ENCODE measurements at places on chromosomes 12 and 14.

GRCh38 chr12:58750484-58750883, 169.8 kb downstream of the LRIG3 start:
- H3K4me3 ChIP-seq = no peak overlapping the region
- H3K27ac ChIP-seq = no peak overlapping the region
- no peaks in the 10 kb centered on the region for H3K27me3 ChIP-seq
- H3K4me1 ChIP-seq = no peaks in the 10 kb centered on the region
- H3K36me3 ChIP-seq = no peaks in the 10 kb centered on the region

DNA sequence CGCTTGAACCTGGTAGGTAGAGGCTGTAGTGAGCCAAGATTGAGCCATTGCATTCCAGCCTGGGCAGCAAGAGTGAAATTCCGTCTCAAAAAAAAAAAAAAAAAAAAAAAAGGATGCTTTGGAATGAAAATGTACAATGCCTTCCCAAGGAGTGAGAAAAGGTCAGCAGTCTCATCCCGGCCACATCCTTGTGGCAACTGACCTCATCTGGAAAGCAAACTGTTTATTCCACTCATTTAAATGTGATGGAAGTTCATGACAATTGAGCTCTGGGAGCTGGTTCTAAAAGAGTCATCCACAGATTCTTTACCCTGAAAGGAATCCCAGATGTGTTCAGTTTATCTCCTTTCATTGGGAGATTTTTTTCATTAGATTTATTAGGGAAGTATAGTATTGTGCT, 19.4 kb upstream of the LIMA1 start:
- H3K4me1 ChIP-seq = no peaks in the 10 kb centered on the region
- no peaks in the 10 kb centered on the region for H3K36me3 ChIP-seq
- DNase-seq = no peak

GRCh38 chr14:71651228-71651627, 281.0 kb upstream of the RGS6 start:
- H3K27me3 ChIP-seq = no peaks in the 10 kb centered on the region
- no peak overlapping the region for H3K4me3 ChIP-seq
- no peak for DNase-seq
- no peaks in the 10 kb centered on the region for H3K4me1 ChIP-seq
- peaks cover 42% of the 10 kb centered on the region for H3K36me3 ChIP-seq

DNA sequence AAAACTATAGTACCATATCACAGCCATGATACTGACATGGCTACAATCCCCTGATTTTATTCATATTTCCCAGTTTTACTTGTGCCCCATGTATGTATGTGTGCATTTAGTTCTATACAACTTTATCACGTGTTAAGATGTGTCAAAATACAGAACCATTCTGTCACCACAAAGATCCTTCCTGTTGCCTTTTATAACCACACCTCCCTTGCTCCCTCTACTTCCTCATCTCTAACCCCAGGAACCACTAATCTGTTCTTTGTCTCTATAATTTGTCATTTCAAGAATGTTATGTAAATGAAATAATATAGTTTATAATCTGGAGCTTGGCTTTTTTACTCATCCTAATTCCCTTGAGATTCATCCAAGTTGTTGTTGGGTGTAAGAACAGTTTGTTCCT, 358.4 kb downstream of the DPF3 start:
- peaks cover 27% of the 10 kb centered on the region for H3K36me3 ChIP-seq
- peak overlapping the region; percentile 67 for H3K4me3 ChIP-seq
- peaks cover 7% of the 10 kb centered on the region for H3K27me3 ChIP-seq
- H3K27ac ChIP-seq = peak overlapping the region; percentile 27
- peaks cover 56% of the 10 kb centered on the region for H3K4me1 ChIP-seq

DNA sequence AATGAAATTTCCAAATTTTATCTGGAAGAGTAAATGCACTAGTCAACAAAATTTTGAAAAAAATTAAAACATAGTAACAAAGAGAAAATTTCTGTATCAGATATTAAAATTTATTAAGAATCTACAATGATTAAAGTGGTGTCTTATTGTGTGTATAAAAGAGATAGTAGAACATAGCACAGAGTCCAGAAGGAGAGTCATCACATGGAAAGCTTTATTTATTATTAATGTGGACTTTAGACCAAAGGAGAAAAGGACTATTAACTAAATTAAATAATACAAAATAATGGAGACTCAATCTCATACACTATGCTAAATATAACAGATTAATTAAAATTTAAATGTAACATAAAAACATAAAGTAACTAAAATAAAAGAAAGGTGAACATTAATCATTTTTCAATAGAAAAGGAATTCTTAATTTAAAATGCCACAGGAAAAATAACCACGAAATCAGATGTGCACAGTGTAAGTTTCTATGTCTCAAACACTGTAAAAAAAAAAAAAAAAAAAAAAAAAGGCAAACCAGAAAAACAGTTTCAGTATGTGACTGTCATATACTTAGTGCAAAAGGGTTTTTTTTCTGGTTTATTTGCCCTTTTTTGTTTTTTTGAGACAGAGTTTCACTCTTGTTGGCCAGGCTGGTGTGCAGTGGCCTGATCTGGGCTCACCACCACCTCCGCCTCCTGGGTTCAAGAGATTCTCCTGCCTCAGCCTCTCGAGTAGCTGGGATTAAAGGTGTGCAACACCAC, 95.4 kb downstream of the MYF5 start:
- H3K27ac ChIP-seq = no peak overlapping the region
- no peaks in the 10 kb centered on the region for H3K4me1 ChIP-seq
- no peaks in the 10 kb centered on the region for H3K27me3 ChIP-seq
- H3K4me3 ChIP-seq = no peak overlapping the region
- no peaks in the 10 kb centered on the region for H3K36me3 ChIP-seq

DNA sequence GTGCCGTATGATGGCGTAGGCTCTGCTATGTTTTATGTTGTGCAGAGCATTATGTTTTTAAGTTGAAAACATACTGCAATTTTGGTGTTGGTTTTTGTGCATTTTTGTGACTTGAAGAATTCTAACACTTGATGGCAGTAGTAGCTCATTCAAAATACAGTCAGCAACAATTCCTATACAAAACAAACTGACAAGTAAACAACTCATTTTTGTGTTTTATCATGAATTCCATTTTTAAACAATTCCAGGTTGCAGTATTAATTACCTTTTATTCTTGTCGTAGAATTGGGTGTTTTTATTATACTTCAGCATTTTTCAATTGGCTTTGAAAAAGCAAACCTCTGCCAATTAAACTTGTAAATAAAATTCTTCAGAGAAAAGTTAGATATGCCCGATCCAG, 4.1 kb upstream of the CCER1 start:
- no peak overlapping the region for H3K4me3 ChIP-seq
- DNase-seq = no peak
- H3K4me1 ChIP-seq = no peaks in the 10 kb centered on the region

GRCh38 chr14:68820119-68820518, 27.3 kb upstream of the ZFP36L1 start:
- no peak for DNase-seq
- H3K4me3 ChIP-seq = peak overlapping the region; percentile 44

GRCh38 chr14:68576496-68577244, 216.2 kb downstream of the ZFP36L1 start:
- no peak for DNase-seq
- H3K4me1 ChIP-seq = no peaks in the 10 kb centered on the region
- no peak overlapping the region for H3K4me3 ChIP-seq
- no peaks in the 10 kb centered on the region for H3K27me3 ChIP-seq
- H3K36me3 ChIP-seq = no peaks in the 10 kb centered on the region
- no peak overlapping the region for H3K27ac ChIP-seq

- no peak overlapping the region for H3K4me3 ChIP-seq
- DNase-seq = no peak
- H3K27me3 ChIP-seq = no peaks in the 10 kb centered on the region
- no peaks in the 10 kb centered on the region for H3K4me1 ChIP-seq
These were observed 271.2 kb downstream of the EGLN3 start for GRCh38 chr14:33679461-33680225.

GRCh38 chr14:75770635-75771034, 109.6 kb downstream of the TTLL5 start:
- H3K36me3 ChIP-seq = peaks cover 8% of the 10 kb centered on the region
- no peak overlapping the region for H3K4me3 ChIP-seq
- no peak for DNase-seq

DNA sequence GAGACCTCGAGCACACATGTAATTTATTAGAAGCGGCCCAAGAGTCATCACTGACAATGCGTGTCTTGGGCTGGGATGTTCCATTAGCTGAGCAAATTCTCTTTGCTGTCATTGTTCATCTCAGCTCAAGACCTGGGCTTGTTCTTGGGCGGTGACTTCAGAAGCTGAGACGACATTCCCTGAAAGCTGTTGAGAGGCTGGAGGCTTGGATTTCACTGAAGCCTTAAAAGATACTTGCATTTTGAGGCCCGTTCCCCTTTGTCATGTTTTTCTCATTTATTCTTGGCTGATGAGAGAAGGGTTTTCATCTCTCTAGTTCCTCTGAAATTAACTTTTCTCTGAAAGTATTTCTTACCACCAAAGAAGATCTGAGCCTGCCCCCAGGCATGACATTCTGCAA, 16.6 kb upstream of the SUSD6 start:
- H3K27me3 ChIP-seq = no peaks in the 10 kb centered on the region
- H3K27ac ChIP-seq = no peak overlapping the region
- H3K36me3 ChIP-seq = no peaks in the 10 kb centered on the region
- H3K4me1 ChIP-seq = no peaks in the 10 kb centered on the region
- DNase-seq = no peak

GRCh38 chr14:97178781-97179180, 381.6 kb downstream of the VRK1 start:
- H3K27me3 ChIP-seq = peaks cover 13% of the 10 kb centered on the region
- H3K27ac ChIP-seq = peak overlapping the region; percentile 17
- peaks cover 26% of the 10 kb centered on the region for H3K4me1 ChIP-seq
- no peak for DNase-seq

DNA sequence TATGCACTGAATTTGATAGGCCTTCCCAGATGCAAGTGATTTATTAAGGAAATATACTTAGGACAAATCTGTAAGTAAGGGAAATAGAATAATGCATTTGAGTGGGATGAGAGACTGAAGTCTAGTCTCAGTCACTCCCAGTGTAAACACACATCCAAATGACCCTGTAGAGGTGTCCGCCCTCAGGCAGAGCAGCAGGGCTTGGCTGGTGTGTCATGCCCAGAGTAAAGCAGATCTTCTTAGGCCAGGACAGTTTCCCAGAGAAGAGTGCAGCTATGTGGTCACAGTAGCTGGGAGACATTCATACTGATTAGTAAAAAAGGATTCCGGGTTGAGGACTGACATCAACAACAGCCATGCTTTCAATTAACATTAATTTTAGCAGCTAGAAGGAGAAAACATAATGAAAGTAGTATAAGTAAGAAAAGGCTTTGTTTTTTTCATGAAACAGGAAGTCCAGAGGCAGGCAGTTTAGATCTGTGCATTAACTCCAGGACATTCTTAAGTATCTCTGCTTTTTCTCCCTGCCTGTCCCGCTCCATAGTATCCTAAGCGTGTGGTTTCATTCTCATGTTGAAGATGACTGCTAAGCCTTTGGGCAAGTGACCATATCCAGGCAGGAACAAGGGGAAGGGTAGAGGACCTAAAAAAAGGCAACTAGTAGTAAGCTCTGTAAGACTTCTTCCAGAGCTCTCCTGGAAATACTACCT, 35.7 kb downstream of the CNTN1 start:
- DNase-seq = no peak
- no peaks in the 10 kb centered on the region for H3K4me1 ChIP-seq
- H3K36me3 ChIP-seq = no peaks in the 10 kb centered on the region
- H3K27me3 ChIP-seq = no peaks in the 10 kb centered on the region

GRCh38 chr14:90490720-90491050, 93.9 kb downstream of the CALM1 start:
- no peaks in the 10 kb centered on the region for H3K36me3 ChIP-seq
- no peak overlapping the region for H3K27ac ChIP-seq
- no peak overlapping the region for H3K4me3 ChIP-seq
- no peak for DNase-seq
- peaks cover 8% of the 10 kb centered on the region for H3K27me3 ChIP-seq
- no peaks in the 10 kb centered on the region for H3K4me1 ChIP-seq

- H3K4me3 ChIP-seq = no peak overlapping the region
- H3K27me3 ChIP-seq = no peaks in the 10 kb centered on the region
- no peaks in the 10 kb centered on the region for H3K4me1 ChIP-seq
These were observed 9.8 kb upstream of the C12orf42 start for GRCh38 chr12:103505371-103506236.

- no peak for DNase-seq
- H3K4me1 ChIP-seq = no peaks in the 10 kb centered on the region
- H3K27ac ChIP-seq = no peak overlapping the region
- H3K4me3 ChIP-seq = no peak overlapping the region
- no peaks in the 10 kb centered on the region for H3K36me3 ChIP-seq
- peaks cover 10% of the 10 kb centered on the region for H3K27me3 ChIP-seq
These were observed 23.1 kb downstream of the ANG start for GRCh38 chr14:20711685-20712084.

- no peak overlapping the region for H3K27ac ChIP-seq
- H3K36me3 ChIP-seq = peaks cover 5% of the 10 kb centered on the region
- no peak for DNase-seq
These were observed 214.7 kb downstream of the CPNE8 start for GRCh38 chr12:38690646-38691045.

DNA sequence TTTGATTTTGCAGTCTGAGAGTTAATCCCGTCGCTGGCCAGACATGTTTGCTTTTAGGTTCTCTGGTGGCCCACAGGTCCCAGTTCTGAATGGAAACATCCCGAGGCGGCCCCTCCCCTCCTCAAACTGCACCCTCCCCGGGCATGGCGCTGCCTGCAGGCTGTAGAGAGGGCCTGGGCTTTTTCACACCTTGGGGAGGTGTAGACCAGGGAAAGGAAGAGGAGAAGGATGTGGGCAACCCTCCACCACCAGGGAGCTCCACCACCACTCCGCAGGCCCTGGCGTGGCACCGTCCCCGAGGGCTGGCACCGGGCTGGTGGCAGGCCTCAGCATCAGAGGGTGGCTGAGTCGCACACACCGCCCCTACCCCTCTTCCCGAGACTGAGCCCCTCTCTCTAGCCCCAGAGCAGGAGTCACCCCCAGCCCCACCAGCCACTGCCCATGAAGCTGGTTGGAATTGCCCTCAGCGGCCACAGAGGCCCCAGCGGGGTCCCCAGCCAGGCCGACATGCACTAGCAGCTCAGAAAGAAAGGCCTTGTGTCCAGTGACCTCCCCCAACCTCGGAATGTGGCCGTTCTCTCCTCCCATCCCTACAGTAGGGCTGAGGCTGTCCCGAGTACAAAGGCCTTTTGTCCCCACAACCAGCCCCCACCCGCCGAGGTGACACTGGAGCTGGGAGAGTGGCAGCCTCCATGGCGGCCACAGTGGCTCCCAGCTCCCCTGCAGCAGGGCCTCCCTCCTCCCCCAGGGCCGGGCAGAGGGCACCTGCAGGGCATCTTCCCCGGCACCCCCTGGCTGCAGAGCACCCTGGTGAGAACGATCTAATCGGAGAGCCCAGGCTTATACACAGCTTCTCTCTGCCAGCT, 23.5 kb upstream of the INF2 start:
- H3K4me1 ChIP-seq = peaks cover 14% of the 10 kb centered on the region
- H3K4me3 ChIP-seq = no peak overlapping the region
- H3K27me3 ChIP-seq = peaks cover 35% of the 10 kb centered on the region
- H3K36me3 ChIP-seq = peaks cover 11% of the 10 kb centered on the region
- no peak for DNase-seq
- H3K27ac ChIP-seq = no peak overlapping the region

- peak overlapping the region; percentile 73 for H3K4me3 ChIP-seq
- peak overlapping the region; percentile 93 for H3K27ac ChIP-seq
- DNase-seq = no peak
- H3K4me1 ChIP-seq = peaks cover 91% of the 10 kb centered on the region
These were observed 101.6 kb downstream of the DAD1 start for GRCh38 chr14:22487401-22487800.

Measured in natural killer cell treated with Interleukin-12 subunit alpha and Interleukin-12 subunit beta and Interleukin-15 and Interleukin-18, amount 100 ng/mL, for 72 hours (primary cell).